Fibroblast of skin of scalp (primary cell): ENCODE measurements at places on chromosomes 11 and 22.

DNA sequence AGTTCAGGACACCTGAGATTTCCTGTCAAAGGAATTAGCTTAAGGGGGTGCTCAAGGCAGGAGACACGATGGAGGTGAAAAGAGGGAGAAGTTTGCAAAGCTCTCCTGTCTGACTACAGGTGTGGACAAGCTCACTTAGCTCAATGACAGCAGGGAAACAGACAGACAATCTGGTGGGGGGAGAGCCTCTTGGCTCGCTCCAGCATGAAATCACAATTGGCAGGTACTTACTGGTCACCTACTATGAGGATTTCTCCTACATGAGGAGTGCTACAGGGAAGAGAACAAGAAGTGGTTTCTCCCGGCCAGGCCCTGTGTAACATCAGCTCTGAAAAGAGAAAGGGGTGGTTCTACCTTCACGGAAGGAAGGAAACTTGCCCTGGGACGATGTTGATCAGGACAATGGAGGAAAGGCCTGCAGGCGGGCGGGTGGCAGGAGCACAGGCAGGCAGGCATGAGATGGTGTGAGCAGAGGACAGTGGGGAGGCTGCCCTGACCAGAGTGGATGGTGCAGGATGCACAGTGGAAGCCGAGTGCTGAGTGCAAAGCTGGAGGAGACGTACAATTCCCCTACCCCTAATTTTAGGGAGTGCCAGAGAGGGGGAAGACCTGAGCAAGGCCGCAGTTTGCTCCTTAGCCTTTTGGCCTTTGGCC lies 57.9 kb upstream of the CRTAM start:
- no peak for DNase-seq

GRCh38 chr11:77215106-77215505 lies 86.4 kb downstream of the GDPD4 start:
- DNase-seq: no peak

DNA sequence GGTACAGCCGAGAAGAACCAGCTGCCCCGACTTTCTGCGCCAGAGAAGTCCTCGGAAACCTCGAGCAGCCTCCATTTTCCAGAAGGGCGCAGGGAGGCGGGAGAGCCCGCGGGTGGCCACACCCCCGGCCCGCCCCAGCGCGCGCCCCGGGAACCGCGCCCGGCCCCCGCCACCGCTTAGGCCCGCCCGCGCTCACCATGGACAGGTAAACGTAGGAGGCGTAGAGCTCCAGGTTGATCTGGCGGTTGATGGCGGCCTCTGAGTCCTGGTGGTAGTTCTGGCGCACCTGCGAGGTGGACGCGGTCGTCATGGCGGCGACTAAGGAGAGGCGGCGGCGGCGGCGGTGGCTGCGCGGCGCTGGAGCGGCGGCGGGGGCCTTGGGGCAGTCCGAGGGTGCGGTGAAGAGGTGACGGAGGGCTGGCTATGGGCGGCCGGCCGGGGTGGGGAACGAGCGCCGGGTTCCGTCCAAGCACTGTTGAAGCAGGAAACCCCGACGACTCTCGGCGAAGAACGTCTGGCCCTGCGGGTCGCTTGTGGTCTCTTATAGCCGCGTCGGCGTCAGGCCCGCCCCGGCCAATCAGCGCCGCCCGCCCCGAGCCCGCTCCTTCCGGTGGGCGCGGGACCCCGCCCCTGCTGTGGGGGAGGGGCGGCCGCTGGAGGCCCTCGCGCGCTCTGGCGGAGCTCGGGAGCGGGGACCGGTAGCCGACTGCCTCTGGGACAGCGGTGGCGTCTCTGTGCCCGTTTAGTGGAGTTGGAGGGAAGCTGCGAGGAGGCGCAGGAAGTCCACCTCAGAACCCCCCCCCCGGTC lies at the start of gene FTH1:
FTH1 (minus strand) TSS at position 519 of the 808 bp plus-strand sequence; CDS start at position 310, 209 bp downstream.
- DNase-seq: peak; percentile 95

GRCh38 chr11:107257710-107258109 lies 199.9 kb downstream of the CWF19L2 start:
- DNase-seq: no peak

- DNase-seq: peak; percentile 3
These were observed 17.0 kb downstream of the IMMP1L start for GRCh38 chr11:31492320-31492913.

DNA sequence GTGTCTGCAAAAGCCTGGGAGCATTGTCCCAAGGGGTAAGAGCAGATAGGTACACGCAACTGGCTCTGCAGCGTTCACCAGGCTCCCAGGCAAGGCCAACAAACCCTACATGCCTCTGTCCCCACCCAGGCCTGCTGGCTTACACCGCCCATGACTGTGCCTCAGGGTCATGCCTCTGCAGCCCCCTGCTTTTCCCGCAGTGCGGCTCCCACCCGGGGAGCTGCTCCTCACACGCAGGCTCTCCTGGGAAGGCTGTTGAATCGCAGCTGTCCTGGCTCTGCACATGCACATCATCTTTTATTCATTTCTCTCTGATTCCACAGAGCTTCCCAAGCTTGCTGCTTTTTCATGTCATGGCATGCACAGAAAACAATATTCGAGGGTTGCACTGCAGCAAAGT lies 29.2 kb upstream of the B3GAT1 start:
- no peak for DNase-seq

GRCh38 chr11:11786771-11787170 lies 55.0 kb upstream of the USP47 start:
- peak; percentile 36 for DNase-seq

- DNase-seq: peak; percentile 95
These were observed 798.1 kb downstream of the OPCML start for GRCh38 chr11:132734217-132734616.

- DNase-seq: peak; percentile 92
These were observed 50.9 kb upstream of the CDON start for GRCh38 chr11:126113515-126113957.

GRCh38 chr11:19924311-19924710 lies 211.7 kb downstream of the NAV2 start:
- no peak for DNase-seq

DNA sequence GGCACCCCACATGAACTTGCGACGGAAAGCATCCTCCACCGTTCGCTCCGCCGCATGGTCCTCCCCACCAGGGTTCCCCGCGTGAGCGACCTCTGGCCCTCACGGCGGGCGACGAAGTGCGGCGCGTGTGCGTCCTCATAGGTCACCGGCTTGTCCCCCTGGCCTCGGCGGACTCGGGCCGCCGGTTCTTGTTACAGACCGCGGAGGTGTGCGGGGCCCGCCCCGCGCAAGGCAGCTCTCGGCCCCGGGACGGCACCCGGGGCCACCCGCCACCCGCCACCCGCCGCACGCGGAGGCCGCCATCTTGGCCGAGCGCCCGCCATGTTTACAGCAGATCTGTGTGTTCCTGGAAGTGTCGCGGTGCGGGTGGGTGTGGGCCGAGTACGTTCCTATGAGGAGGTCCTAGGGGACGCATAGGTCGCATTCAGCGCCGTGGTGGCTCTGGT lies 3.5 kb upstream of the IFITM2 start:
- no peak for DNase-seq

DNA sequence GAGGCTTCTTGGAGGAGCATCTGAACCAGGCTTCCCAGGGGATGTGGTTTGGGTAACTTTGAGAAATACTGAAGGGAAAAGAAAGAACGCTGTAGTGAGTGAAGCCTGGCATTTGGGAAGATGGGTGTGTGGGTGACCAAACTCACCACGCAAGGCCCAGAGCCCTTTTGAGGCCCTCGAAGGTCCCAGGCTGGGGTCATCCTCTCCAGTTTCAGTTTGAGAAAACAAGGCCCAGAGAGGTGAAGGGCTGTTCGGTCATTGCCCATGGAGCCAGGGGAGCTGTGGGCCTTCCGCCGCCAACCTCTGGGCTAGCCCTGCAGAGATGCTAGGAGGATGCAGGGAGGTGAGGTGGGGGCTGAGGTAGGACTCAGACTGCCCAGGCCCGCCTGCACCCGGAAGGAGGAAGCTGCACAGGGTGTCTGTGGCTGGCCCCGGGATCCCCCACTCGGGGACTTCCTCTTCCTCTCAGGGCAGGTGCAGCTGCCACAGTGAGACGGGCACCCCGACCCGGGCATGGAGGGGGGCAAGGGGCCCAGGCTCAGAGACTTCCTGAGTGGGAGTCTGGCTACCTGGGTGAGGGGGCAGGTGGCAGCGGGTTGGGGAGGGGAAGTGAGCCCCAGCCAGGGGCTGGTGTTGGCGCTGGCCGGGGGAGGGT lies at the start of gene CCDC88B:
CCDC88B (plus strand) TSS at position 451 of the 655 bp plus-strand sequence; CDS start at position 514, 63 bp downstream.
- no peak for DNase-seq

DNA sequence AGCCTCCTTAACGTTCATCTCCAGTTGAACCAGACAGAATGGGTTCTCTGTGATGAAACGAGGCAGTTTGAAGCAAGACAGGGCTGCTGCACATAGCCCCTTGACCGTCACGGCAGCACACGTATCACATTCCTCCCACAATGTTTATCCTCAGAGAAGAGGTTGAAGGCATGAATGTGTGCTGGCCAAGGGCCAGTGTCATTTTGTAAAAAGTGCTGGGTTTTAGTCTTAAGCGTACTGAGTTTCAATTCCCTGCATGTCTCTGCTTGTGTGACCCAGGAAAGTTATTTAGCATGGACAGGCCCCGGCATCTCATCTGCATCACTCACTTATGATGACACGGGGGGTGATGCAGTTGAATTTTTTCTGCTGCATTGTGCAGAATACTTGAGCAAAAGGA lies 31.6 kb downstream of the TTC12 start:
- DNase-seq: no peak

GRCh38 chr22:44204739-44205515 lies 24.2 kb downstream of the PARVG start:
- DNase-seq: no peak

DNA sequence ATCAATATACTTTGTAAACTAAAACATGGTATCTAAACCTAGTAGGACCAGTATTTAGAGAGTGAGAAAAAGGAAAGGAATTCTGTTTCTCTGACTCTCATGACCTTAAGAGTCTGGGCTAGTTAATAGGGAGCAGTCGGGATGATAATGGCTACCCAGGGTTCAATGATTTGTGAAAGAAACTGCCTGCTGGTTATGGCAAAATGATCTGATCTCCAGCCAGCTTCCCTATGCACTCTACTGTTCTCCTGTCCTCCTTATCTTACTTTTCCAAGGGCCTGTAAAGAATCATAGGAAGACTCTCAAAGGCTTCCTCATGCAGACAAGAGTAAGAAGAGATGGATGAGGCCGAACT lies 193.1 kb upstream of the PITPNB start:
- no peak for DNase-seq

- DNase-seq: no peak
These were observed 13.7 kb upstream of the TCF20 start for GRCh38 chr22:42284202-42284591.

- peak; percentile 38 for DNase-seq
These were observed 46.3 kb upstream of the SYT13 start for GRCh38 chr11:45332276-45332934.

DNA sequence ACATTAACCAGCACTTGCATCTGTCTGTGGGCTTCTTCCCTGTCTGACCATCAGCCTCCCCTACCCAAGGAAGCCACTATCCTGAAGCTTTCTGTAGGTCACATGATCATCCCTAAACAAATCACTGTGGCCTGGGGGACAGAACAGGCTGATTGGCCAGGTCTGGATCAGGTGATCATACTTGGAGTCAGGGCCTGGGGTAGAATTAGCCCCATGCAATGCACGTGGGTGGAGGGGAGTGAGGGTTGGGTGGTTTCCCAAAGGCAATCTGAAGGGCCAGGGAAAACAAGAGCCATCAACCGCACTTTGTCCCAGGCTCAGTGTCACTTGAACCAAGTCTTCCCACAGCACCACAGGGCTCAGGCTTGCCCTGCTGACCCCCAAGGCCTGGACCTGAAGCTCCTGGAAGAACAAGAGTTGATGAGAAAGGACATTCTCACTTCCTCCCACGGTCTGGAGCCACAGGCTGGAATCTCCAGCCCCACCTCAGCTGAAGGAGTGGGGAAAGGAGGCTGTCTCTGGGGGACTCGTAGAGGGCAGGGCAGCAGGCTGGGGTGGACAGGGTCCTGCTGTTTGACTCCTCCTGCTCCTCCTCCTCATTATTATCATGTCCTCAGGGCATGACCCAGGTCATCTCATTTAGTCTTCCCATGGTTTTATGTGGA lies 31.5 kb upstream of the TSPAN18 start:
- no peak for DNase-seq

GRCh38 chr22:33350961-33351360 lies 292.8 kb upstream of the SYN3 start:
- no peak for DNase-seq

DNA sequence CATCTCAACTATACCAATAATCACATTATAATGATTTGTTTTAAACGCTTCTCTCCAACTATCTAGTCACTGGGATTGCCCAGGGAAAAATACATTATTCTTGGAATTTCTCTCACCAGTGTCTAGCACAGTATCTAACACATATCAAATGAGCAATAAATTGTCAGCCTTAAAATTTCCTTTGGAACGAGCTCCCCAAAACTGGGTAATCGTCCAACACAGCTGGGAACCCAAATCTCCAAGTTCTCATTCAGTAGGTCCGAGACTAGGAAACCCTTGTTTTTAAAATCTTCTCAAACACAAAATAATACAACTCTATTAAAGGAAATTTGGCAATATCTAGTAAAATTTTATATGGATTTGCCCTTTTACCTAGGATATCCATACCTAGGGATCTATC lies 327.8 kb upstream of the ARHGAP42 start:
- no peak for DNase-seq

DNA sequence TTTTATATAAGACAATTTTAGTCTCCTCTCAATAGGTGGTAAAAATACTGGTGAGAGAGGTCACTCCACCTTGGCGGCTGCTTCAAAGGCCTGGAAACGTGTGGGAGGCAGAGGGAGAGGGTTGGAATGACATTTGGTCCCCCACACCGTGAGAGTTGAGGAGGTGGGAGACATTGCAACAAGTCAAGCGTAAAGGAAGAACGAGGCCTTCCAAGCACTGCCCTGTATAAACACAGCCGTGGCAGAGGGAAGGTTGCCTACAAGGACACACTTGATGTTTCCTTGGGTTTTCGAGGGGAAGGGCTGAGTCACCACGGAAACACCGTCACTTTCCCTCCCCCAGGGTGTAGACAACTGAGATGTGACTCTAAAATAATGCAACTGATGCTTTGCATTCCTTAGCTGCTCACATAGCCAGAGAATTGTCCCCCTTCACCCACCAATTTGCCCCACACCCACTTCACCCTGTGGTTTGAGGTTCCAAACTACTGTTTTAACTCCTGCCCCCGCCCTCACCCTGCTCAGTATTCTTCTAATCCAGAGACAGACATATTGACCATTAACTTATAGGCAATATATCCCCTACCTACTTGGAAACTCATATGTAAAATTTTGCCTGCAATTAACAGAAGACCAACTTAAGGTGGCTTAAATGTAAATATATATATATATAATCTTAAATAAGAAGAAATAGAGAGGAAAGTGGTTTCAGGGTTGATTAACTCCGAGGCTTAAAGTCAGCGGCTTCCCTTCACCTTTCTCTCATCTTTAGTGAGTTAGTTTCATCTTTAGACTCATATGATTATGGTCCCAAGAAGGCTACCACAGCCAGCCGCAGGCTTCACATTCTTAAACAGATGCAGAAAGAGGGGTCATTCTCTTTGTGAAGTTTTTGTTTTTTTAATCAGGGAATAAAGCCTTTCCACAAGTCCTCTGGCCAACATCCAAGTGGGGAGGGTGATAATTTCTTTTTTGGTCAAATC lies 54.1 kb upstream of the BDNF start:
- peak; percentile 78 for DNase-seq
